ENCODE measurements at places on chromosomes 16 and 17.

GRCh38 chr17:69012895-69013805 lies 47.6 kb downstream of the ABCA9 start:
- no peak for DNase-seq

- no peak for DNase-seq
Observed at GRCh38 chr17:78437508-78438169, 59.2 kb downstream of the PGS1 start.

DNA sequence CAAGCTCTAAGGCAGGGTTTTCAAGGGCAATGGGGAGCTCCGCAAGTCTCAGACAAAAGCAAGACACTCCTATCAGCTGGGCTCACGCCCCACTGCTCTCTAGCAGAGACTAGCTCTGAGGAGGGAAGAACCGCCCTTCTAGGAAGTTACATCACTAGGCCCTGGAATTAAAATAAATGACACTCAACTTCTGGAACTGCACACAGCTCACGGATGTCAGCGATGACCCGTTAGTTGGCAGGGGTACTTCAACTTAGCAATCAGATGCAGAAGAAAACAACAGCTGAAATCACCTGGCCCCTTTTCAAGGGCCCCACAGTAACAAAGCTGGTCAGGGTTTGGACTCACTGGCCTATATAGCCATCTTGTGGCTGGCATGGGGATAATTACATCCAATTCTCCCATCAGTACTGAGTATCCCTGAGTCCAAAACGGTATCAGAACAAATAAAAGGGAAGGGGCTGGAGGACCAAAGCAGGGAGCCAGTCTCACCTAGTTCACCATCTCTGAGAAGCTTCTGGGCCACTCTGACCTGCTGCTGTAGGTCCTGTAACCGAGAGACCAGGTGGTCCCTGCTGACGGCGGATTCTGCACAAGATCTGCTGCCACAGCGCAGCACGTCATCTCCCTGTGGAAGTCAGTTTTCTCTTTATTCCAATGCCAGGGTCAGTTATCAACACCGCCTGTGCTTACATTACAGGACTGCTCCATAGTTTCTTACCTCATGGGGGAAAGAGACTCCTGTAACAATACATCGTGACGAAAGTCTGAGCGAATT lies 22.2 kb downstream of the SERPINF1 start:
- DNase-seq: no peak

GRCh38 chr17:81438007-81438659 lies 42.9 kb downstream of the BAHCC1 start:
- DNase-seq: no peak

DNA sequence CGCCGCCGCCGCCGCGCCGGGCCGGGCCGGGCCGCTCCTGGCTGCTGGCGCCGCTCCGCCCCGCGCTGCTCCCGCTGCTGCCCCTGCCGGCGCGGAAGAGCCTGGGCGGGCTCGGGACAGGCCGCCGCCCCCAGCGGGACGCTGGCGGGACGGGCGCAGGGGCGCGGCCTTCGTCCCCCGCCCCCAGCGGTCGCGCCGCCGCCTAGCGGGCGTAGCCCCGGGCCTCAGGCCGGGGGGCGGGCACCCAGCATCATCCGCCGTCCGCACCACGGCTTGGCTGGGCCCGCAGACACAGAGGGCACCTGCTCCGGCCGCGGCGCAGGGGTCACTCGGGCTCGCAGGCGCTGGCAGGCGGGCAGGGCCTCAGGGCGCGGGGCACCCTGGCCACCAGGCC lies at the start of gene AMFR:
Gene AMFR, minus strand, starts transcription at position 107 of the 394 bp plus-strand sequence. CDS start 218 bp downstream, outside the sequence.
- no peak for DNase-seq

GRCh38 chr17:62966426-62967204 lies 580 bp downstream of the TANC2 start:
- peak; percentile 16 for DNase-seq

DNA sequence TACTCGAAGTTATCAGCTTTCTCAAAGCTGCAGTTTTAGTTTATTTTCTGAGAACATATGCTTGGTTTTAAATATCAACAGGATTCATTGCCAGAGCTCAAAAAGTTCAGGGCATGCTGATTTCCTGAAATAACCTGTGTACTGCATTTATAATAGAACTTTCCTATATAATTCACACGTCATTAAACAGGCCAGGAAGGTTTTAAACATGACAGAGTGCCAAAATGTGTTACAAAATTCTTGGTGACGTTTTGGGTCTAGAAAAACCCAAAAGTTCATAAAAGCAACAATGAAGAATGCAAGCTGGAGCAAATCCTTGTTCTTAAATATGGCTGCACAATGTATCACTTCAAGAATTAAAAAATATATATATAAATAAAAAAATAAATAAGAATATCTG lies 1139.1 kb downstream of the CDH11 start:
- DNase-seq: no peak

DNA sequence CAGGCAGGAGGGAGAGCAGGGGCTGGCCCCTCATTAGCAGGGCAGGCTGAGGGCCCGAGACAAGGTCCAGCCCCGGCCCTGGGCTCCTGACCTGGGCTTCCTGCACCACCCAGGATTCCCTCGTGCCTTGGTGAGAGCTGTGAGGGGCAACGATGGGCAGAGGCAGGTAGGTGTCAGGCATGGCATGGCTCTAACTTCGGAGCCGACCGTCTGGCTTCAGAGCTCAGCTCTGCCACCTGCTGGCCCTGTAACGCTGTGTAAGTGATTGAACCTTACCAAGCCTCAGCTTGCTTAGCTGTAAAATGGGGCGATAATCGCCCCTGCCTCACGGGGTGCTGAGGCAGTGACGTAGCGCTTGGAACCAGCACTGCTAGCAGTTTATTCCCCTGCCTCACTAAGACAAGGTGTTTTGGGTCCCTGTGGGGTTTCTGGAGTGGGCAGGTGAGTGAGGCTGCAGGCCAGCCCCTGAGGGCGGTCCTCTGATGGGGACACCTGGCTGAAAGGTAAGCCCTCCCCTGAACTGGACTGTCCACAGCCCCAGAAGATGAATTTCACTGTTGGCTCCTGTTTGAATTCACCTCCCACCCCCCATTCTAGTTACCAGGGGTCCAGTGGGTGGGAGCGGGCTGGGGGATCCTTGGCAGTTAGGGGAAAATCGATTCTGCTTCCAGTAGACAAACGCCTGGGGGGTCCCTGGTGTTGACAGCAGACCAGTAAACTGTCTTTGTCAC lies 184.8 kb upstream of the GSE1 start:
- no peak for DNase-seq

DNA sequence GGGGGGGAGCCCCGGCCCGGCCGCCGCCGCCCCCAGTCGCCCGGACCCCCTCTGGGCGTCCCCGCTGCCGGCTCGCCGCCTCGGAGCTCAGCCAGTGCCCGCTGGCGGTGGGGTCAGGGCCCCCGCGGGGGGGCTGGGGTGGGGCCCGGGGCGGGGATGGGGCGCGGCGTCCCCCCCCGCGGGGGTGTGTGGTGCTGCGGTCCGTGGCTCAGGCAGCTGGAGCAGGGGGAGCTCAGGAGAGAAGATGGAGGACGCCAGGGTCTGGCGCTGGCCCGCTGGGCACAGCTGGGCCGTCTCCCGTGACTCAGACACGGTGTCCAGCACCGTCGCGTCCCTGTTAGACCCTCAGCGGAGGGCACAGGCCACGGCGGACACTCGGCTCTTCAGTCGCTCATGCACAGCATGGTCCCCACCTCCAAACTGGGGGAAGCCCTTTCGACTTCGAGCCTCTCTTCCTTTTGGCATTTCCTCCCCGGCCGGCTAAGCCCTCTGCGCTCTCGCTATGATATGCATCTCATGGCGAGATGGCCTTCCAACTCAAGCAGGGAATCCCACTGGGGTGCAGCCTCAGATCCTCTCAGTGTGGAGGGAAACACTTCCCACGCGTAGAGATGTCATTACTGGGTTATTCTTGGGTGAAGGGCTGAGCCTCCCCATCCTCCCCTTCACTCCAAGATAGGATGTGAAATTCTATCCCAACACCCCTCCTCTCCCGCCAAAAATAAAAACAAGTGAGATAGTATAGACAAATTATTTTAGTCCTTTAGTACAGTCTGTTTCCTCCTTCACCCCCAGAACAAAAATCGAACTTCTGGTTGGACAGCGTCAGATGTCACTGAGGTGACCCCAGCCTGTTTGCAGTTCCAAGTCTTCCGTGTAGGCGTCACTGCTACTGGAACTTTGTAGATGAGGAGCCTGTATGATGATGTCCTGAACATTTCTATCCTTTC lies 522 bp upstream of the VEZF1 start:
- DNase-seq: peak; percentile 52

DNA sequence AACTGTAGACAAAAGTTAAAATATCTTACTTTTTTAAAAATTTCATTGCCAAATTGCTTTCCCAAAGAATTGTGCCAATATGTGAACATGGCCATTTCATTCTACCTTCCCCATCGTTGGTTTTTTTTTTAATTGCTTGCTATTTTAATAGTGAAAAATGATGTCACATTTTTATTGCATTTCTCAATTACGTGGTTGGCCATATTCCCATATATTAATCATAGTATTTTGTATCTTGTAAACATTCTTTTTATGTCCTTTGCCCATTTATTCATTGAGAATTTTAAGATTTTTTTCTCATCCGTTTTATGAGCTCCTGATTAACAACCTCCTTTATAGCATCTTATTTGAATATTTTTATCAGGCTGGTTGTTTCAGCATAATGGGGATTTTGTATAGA lies 7.2 kb downstream of the OMG start:
- DNase-seq: no peak

DNA sequence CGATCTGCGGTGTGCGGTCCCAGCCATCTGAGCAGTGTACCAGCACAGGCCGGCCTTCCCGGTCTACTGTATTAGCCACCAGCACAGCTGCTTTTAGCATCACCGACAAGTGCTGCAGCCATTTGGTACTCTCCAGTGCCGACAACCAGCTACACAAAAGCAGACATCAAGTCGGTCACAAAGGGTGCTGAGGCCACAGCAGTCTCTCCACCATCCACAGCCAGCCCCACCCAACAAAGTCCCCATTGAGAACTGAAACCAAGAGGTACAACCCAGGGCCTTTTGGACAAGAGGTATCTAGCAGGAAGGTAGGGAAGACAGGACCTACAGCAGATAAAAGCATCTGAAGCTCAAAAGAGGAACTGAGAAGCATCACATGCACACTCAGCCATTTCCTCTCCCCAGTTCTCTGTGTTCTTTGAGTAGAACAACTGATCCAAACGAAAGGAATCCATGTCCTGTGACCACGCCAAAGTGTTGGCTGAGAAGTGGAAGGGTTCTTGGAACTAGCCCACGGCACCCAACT lies 9.5 kb downstream of the MTMR4 start:
- no peak for DNase-seq

- no peak for DNase-seq
Observed at GRCh38 chr17:74104921-74105320, 98.6 kb upstream of the RPL38 start.

- no peak for DNase-seq
Observed at GRCh38 chr17:72705905-72706395, 386.5 kb downstream of the SLC39A11 start.

DNA sequence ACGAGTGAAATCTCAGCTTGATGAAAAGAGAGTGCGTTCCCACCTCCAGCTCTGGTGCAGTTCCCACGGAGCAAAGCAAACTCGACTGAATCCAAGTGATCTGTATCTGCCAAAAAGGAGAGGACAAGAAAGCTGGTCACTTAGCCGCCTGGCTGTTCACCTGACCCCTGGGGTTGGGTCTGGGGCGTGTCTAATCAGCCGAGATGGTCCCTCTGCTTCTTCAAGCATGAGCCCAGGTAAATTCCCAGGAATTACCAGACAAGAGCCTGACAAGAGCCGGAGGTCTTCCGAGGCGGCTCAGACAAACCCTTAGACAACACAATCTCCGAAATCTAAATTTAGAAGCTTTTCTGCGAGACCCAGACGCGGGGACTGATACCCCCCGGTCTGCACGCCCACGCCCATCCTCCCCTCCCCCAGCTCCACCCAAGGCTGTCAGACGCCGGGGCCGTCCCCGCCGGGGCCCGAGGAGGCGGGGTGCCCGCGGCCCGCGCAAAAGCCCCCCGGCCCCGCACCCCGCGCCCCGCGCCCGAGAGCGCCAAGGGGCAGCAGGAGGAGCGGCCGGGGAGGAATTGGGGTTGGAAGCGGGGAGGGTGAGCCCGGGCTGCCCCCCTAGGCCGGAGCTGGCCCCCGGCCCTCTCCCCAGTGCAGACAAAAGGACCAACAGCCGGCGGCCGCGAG lies 674 bp downstream of the ZNF821 start:
- peak; percentile 42 for DNase-seq

DNA sequence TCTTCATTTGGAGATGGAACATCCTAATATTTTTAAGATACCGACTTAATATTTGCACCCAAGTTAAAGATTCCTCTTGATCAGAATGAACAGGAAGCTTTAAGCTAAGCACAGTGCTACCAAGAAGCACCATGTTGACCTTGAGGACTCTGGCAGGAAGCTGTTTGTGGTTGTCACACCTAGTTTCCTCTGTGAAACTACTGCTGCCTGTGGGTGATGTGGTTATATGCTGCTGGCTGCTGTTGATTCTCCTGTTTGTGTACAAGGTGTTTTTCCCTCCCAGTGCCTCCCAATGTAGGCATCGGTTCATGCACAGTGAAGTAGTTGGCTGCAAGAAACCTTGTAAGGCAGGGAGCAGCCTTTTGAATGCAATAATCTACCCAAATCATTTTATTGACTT lies 23.4 kb downstream of the RBL2 start:
- no peak for DNase-seq

- DNase-seq: no peak
Observed at GRCh38 chr17:34566201-34566600, 13.2 kb upstream of the TMEM132E start.

DNA sequence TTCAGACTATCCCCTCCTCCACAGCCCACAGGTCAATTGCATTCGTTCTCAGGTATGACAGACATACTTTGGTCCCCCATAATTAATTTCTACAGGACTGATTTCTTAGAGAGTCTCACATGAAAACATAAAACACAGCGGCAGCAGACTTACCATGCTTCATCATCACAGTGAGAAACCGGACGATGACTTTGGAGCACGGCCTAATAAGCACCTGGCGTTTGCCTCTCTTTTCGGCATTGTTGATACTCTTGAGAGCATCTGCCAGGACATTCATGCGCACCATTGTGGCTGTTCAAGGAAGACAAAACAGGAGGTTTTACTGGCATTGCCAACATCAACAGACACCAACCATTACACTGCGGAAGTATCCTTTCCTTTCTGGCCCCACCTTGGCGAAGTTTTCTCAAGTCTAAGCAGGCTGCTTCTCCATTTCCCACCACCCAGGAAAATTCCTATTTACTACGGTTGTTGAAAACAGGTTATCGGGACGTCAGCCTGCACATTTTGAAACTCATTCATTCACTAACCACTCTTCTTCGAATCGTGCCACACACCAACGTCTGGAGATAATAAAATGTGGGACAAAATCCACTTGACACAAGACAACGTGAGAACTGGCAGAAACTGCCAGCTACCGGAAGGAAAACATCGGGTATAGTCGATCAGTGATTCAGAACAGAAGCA lies 1.2 kb downstream of the RPS15A start:
- DNase-seq: no peak

- DNase-seq: no peak
Observed at GRCh38 chr17:60089096-60089806, 10.5 kb upstream of the HEATR6 start.

GRCh38 chr17:17141860-17142552 lies 64.1 kb downstream of the PLD6 start:
- no peak for DNase-seq

GRCh38 chr17:81667754-81668153 lies 1.2 kb downstream of the CCDC137 start:
- DNase-seq: no peak

All from NCI-H748 treated with DMSO at 0.1 percent for 48 hours (cell line).